ENCODE measurements at places on chromosomes 13 and 19.

DNA sequence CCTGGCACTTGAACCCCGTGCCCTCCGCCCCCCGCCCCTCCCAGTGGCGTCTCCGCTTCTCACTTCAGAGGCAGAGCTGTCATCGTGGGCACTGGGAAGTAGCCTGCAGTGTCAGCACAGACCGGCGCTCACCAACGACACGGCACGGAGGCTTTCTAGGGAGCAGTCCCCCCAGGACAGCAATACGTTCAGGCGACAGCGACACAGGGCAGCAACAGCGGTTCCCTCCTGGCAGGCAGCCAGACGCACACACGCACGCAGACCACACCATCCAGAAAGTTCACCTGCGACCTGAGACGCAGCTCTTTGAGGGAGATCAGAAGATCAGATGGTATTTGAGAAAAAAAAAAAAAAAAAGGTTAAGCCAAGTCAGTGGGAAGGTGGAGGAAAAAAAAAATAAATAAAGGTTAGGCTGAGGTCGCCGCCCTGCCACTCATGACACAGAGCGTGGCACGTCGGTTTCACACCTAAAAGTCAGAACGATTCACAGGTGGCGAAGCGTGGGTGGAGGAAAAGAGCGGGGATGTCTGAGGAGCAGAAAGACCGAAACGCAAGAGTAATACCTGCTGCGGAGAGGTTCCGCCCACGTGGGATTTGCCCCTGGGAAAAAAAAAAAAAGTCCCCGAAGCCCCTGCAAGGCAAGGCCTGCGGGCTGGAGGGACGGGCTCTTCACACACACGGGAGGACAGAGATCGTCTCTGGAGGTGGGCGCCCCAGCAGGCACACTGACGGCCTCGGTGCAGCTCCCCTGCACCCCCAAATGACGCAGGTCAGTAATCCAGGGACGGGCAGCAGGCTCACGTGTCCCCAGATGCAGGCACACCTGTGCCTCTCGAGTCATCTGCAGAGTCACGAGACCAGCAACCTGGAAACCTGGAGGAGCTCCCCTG, 94.5 kb downstream of the GNG7 start:
- DNase-seq = no peak

DNA sequence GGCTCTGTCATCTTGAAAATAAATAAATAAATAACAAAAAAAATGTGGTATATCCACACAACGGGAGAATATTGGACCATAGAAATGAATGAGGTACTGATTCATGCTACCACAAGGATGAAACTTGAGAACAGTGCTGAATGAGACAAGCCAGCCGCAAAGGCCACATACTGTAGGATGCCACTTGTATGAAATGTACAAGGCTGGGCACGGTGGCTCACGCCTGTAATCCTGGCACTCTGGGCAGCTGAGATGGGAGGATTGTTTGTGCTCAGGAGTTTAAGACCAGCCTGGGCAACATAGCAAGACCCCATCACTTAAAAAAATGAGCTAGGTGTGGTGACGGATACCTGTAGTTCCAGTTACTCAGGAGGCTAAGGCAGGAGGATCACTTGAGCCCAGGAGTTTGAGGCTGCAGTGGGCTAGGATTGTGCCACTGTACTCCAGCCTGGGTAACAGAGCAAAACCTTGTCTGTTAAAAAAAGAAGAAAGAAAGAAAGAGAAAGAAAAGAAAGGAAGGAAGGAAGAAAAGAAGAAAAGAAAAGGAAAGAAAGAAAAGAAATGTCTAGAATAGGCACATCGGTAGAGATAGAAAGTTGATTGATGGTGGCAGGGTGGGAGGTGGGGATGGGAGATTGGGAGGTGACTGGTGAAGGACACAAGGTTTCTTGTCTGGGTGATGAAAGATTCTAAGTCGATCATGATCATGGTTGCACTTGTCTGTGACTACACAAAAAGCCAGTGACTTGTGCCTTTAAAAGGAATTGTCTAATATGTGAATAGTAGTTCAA, 20.3 kb downstream of the HPN start:
- DNase-seq = no peak

DNA sequence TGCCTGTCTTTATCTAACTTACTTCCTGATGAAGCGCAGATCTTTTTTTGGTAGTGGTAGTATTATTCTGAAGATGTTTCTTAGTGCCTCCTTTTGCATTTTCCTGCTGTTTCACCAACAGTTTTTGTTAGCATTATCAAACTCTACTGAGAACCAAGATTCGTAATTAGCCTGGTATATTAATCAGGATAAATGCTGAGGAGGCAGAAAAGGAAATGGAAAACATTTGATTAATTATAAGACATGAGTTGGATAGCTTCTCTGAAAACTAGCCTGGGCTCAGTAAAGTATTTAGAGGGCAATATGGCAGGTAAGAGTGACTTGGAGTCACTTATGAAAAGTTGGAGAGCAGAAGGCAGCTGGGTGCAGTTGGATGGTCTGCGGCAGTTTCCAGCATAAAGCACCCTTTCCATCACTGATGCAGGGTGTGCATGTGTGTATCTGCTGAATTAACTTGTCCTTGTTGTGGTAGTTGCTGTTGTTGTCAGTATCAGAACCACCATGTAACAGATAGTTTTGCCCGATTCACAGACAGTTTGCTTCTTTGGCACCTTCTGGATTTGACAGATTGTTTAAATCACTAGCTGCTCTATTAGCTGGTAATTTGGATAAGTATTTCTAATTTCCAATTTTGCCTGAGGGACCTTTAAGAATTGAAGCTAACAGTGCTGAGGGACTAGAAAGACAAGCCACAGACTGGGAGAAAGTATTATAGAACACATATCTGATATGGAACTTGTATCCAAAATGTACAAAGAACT, 6.9 kb upstream of the TNFRSF19 start:
- DNase-seq = no peak

- no peak for DNase-seq
Observed at GRCh38 chr13:89610331-89610730, 1737.2 kb upstream of the MIR17HG start.

DNA sequence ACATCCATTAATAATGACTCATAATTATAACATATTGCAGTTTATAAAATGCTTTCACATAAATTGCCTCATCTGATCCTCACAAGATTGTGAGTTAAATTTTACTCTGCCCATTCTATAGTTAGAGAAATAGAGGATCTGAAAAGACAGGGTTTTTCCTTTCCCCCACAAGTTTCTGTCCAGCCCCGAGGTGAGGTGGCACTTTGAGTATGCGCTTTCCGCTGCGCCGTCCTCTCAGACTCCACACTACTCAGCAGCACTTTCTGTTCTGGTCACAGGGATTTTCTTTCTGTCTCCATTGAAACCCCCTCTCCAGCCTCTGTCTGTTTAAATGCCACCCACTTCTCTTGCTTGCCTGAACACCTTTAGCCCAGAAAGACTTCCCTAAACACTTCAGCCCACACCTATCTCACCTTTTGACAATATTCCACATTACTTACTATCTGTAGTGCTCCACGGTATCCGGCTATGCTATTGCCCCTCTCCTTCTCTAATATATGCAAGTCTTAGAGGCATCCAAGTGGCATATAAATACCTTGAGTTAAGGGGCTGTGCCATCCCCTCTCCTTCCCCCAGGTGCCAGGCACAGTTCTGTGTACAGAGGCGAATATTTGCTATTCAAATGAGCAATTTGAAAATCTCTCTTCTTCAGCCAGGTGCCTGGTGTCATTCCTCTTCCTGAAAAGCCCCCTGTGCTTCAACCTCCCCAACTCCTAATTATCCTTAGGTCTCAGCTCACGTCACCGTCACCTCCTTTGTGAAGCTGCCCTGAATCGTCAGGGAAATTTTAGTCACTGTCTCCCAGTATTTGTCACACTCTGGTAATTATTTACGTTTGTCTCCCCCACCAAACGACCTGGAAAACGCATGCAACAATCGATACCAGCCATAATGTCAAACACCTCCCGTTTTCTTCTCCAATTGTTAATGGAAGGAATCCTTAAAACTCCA, 268.7 kb downstream of the NHLRC3 start:
- no peak for DNase-seq

- DNase-seq = no peak
Observed at GRCh38 chr19:16655727-16656126, 4.2 kb downstream of the SMIM7 start.

- DNase-seq = peak; percentile 36
Observed at GRCh38 chr13:40069173-40070044, 413.9 kb downstream of the COG6 start.

Measured in NCI-H1092 (cell line).